Karpas-422 (cell line): ENCODE measurements at places on chromosomes 16 and 17.

- DNase-seq = no peak
Observed at GRCh38 chr16:72952811-72953271, 95.1 kb downstream of the ZFHX3 start.

GRCh38 chr16:84667600-84668309, 19.4 kb downstream of the KLHL36 start:
- DNase-seq = no peak

DNA sequence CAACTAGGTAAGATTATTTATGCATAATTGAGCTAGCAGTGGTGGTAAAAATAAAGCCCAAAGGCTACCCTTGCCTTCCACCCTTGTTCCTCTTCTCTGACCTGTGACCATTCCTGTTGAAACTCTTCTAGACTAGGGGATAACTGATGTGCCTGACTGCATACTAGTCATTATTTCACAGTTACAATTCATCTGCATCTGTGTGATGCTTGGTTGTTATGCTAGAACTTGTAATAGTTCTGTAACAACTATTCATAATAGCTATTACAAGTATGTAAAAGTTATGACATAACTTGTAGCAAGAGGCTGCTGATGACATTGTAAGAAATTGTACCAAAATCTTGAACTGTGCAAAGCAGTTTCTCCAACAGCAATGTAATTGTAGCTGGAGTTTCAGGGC, 2.4 kb upstream of the VAC14 start:
- DNase-seq = no peak

GRCh38 chr16:68592466-68593337, 52.4 kb upstream of the CDH3 start:
- peak; percentile 74 for DNase-seq

DNA sequence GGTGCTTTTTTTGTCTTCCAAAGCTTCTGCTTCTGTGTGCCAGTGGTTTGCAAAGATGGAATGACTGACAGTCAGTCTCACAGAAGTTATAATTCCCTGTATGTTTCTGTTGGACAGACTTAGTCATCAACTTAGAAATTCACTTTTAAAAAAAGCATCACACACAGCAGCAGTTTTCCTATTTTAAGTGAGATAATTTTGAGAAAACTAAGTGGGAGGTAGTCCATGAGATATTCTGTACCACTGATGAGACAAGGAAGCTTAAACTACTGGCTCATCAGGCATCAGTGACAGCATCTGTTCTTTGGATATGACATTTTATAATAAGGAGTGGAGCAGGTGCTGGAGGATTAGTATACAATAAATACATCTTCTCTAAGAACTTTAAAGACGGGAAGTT, 20.0 kb downstream of the CNP start:
- no peak for DNase-seq

- no peak for DNase-seq
Observed at GRCh38 chr16:6528217-6528616, 804.4 kb upstream of the RBFOX1 start.

DNA sequence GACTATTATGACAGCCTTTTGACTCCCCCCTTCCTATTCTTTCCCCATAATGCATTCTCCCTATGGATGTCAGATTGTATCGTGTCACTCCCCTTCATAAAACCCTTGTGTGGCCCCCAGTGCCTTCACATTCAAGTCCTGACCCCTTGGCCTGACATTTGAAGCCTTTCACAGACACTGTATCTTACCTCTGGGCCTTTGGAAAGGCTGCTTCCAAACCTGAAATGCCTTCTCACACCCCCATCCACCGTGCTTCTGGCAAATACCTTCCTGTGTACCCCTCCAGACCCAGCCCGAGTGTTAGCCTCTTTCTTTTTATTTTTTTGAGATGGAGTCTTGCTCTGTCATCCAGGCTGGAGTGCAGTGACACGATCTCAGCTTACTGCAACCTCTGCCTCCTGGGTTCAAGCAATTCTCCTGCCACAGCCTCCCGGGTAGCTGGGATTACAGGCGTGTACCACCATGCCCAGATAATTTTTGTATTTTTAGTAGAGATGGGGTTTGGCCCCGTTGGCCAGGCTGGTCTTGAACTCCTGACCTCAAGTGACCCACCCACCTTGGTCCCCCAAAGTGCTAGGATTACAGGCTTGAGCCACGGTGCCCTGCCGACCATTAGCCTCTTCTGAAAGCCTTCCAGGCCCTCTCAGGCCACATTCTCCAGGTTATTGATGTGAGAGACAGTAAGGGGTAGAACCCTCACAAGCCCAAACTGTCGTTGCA, 2.1 kb downstream of the ARMC5 start:
- DNase-seq = no peak

- no peak for DNase-seq
Observed at GRCh38 chr16:69108064-69108904, 2.8 kb downstream of the HAS3 start.

DNA sequence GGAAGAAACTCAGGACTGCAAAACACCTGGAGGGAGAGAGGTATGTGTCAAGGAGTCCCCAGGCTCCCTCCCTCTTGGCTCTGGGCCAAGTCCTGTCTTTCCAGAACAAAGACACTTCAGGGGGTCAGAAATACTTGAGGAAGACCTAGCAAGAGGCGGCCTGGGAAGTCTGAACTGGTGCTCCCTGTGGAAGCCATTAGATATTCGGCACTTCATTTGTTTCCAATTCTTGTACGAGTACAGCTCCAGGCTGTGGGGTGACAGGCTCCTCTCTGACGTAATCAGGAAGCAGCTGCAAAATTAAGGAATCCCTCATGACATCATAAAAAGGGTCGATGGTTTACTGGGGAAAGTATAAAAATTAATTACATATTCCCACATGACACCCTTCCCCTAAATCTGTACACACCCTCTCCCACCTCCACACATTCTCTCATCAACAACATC, 108.7 kb downstream of the SMG6 start:
- no peak for DNase-seq

- DNase-seq = no peak
Observed at GRCh38 chr17:31521632-31522283, 130.3 kb downstream of the RAB11FIP4 start.

DNA sequence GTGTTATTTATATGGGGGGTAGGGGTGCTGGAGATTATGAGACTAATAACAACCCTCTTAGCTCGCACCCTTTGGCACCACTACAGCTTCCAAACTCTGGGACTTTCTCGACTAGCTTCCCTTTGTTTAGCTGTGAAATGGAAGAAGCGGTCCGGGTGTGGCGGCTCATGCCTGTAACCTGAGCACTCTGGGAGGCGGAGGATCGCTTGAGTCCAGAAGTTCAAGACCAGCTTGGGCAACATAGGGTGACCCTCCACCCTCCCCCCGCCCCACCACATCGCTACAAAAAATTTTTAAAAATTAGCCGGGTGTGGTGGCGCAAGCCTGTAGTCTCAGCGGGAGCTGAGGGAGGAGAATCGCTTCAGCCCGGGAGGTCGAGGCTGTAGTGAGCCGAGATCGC, 814 bp upstream of the CDH3 start:
- DNase-seq = no peak

DNA sequence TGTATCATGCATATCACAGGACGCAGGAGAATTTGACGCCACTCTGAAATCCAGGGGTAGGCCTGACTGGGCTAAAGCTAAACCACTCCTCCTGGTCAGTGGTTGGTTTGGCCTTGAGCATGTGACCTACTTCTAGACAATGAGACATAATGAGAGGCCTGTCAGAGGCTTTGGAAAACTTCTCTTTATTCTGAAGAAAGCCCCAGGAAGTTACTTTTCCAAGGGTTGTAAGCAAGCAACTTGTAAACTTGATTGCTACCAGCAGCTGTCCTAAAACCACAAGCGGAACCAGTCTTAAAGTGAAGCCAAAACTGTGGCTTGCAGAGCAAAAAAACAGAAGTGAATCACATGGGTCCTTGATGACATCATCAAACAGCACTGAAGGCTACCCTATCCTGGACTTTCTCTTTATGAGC, 138.2 kb upstream of the COX10 start:
- peak; percentile 59 for DNase-seq

- no peak for DNase-seq
Observed at GRCh38 chr17:80876950-80877728, 114.5 kb upstream of the CHMP6 start.

GRCh38 chr17:75144816-75145512, 9.3 kb downstream of the JPT1 start:
- DNase-seq = no peak

DNA sequence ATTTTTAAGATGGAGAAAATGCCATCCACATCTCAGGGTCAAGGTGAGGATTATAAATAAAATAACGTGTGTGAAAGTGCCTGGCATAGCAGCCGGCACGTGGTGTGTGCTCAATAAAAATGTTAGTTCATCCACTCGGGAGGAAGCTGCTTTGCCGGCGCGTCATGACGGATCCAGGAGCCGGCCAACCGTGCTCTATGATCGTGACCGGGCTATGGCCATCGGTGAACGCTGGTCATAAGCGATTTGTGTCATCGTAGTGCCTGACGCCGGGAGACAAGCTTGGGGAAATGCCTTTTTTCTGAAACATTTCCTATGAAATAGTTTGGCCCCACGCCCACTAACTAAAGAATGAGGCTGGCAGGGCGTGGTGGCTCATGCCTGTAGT, 74.0 kb downstream of the CMC2 start:
- no peak for DNase-seq

DNA sequence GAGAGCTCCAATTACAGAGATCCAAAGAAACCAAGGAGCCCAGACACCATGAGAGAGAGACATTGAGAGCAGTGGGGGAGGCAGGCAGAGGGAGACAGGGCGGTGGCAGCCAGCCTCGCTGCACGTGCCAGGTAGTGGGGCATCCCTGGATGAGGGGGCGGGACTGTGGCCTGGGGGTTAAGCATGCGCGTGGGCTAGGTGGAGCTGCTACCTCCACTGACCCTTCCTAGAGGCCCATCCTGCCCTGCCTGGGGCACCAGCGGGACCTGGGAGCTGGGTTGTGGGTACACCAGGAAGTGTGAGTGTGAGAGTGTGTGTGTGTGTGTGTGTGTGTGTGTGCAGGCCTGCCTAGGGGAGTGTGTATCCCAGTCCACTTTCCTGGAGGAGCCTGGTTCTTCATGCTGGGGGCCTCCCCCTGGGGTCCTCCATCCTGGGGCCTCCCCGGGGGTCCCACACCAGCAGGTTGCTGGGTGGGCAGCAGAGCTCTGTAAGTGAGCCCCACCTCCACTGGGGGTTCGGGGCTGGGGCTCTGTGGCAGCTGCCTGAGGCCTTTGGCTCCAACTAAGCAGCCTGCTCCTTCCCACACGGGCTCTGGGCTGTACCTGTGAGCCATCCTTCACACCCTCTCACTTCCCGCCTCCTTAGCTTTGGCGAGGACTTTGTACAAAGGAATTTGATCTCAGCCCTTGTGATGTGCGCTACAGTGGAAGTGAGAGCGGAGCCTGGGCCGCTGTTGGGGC, 127.4 kb downstream of the IRF8 start:
- DNase-seq = no peak

DNA sequence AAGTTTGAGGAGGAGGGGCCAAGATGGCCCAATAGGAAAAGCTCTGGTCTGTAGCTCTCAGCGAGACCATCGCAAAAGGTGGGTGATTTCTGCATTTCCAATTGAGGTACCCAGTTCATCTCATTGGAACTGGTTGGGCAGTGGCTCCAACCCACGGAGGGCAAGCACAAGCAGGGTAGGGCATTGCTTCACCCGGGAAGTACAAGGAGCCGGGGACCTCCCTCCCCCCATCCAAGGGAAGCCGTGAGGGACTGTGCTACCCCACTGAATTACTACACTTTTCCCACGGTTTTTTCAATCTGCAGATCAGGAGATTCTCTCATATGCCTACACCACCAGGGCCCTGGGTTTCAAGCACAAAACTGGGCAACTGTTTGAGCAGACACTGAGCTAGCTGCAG, 58.0 kb upstream of the EFCAB3 start:
- DNase-seq = no peak

DNA sequence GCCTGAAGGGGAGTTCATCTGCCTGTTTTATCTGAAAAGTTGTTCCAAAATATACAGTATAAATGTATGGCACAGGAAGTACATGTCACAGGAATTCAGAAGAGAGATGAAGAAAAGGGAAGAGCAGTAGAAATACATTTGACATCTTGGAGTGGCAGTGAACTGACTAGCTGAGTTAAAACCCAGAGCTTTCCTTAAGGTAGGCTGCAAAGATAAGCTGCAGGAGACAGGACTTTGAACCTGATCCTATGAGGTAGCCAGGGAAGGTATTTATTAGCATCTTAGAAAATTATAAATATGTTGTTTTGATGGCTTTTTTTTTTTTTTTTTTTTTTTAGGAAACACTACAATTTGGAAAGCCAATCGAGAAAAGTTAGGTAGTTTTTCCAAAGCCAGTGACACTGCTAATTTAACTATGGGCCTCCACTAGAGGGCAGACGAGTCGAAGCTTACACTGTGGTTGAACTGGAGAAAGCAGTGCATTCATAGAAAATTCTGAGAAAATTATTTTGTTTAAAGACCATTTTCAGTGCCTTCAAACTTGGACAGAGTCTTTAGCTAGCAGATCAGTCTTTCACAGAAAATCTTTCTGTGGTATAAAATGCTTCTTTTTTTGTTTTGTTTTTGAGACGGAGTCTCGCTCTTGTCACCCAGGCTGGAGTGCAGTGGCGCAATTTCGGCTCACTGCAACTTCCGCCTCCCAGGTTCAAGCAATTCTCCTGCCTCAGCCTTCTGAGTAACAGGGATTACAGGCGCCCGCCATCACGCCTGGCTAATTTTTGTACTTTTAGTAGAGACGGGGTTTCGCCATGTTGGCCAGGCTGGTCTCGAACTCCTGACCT, 122.3 kb downstream of the SSH2 start:
- peak; percentile 90 for DNase-seq

- DNase-seq = no peak
Observed at GRCh38 chr17:60554377-60554788, 28.3 kb upstream of the APPBP2 start.

GRCh38 chr17:17937201-17937853, 34.9 kb downstream of the TOM1L2 start:
- DNase-seq = no peak

GRCh38 chr17:30454635-30455034, 22.6 kb upstream of the GOSR1 start:
- peak; percentile 60 for DNase-seq

DNA sequence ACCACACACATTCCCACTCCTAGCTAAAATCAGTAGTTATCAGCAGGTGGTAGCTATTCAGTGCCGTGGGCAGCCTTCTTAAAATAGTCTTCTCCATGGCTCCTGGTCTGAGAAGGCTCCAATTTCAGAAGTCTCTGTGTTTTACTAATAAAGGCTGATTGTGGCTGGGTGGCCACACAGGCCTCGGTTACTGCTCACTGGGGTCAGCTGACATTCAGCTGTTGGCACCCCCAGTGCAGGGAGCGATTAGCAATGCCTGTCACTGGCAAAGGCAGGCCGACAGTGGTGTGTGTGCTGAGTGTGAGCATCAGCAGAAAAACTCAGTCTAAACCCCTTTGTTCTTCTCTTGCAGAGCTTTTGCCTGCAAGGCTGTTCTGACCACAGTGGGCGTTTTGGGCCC, 16.6 kb upstream of the DBNDD1 start:
- no peak for DNase-seq

DNA sequence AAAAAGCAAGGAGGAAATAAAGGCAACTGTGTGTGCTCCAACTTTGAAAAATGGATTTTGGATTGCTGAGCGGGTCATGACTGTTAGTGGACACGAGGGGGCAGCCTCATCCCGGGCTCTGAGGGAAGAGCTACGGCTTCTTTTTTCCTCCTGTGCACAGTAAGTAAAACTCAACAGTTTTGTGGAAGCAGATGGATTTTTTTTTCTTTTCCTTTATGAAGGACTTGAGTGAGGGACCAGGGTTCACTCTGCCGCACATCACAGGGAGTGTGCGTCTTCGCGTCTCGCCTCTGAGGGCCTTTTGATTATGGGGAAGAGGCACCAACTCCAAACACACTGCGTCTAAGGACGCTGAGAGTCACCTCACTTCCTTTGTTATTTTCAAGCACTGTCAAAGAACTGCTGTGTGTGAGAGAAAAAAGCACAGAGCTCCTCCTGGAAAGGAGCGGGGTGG, 80.3 kb upstream of the GOT2 start:
- peak; percentile 77 for DNase-seq

GRCh38 chr17:7508846-7509245, 24.7 kb downstream of the POLR2A start:
- no peak for DNase-seq
